ENCODE measurements at places on chromosomes 3 and 15. TPM values are rescaled to one million over a fixed set of nuclear protein-coding genes. Genes with fewer than 3 reads are reported as not detected.

CFAP92 gene
- 1.2 TPM for total RNA-seq

SLC28A1 gene
- total RNA-seq = not detected

AHSG gene
- total RNA-seq = not detected

GTF2E1 gene
- 11.1 TPM for total RNA-seq

ALDH1A2 gene
- 4.9 TPM for total RNA-seq

TMEM44 gene
- 33.9 TPM for total RNA-seq

SEMA7A gene
- total RNA-seq = 25.8 TPM

FSIP1 gene
- 7.4 TPM for total RNA-seq

HTR3C gene
- total RNA-seq = not detected

FGF12 gene
- total RNA-seq = 103 TPM

C2CD4A gene
- total RNA-seq = not detected

DCUN1D1 gene
- total RNA-seq = 44.7 TPM

GOLGA6L1 gene
- not detected for total RNA-seq

C3orf22 gene
- not detected for total RNA-seq

FETUB gene
- total RNA-seq = not detected

CLDN16 gene
- total RNA-seq = 0.25 TPM

NR1D2 gene
- total RNA-seq = 30.0 TPM

ITGA11 gene
- 1.5 TPM for total RNA-seq

TYRO3 gene
- total RNA-seq = 10.3 TPM

ANKRD28 gene
- total RNA-seq = 70.1 TPM

CNTN3 gene
- 28.3 TPM for total RNA-seq

NME9 gene
- total RNA-seq = 3.9 TPM

TJP1 gene
- 60.0 TPM for total RNA-seq

DUOX1 gene
- not detected for total RNA-seq

GCNT3 gene
- under 0.01 TPM for total RNA-seq

SLC22A13 gene
- under 0.01 TPM for total RNA-seq

NPHP3 gene
- total RNA-seq = 14.5 TPM

ELL3 gene
- 2.2 TPM for total RNA-seq

P3H2 gene
- 3.7 TPM for total RNA-seq

IL5RA gene
- total RNA-seq = 0.49 TPM
